CD4-positive, alpha-beta T cell treated with Interleukin-17A for 1 hour (primary cell): ENCODE measurements at places on chromosomes 3 and 15.

- no peak for DNase-seq
Observed at GRCh38 chr3:48931944-48932580, 13.4 kb downstream of the ARIH2 start.

- no peak for DNase-seq
Observed at GRCh38 chr3:106817706-106818105, 559.5 kb upstream of the CCDC54 start.

DNA sequence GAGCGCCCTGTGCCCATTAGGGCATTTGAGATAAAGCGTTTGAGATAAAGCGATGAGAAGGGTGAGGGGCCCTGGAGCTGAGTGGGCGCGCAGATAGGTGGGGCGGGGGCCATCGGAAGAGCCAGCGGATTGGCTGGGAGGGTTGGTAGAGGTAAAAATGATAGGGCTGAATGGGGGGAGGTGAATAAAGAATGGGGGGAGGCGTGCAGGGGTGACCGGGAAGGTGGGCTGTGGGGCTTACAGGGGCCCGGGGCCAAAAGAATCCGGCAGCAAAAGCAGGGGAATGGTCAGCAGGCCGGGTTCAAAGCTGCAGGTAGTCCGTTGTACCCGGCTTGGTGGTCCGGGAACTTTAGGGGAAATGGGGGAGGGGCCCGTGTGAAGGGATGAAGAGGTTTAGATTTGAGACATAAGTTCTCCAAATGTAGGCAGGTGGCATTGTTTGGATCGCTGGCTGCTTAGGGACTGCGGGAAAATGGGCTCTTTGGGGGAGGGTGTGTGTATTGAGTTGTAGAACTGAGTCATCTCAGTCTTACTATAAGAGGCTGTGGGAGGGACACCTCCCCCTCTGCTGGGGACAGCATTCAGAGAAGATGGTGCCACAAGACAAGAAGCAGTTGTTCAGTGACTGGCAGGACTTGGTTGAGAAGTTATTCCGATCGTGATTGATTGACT, 610 bp downstream of the ARID3B start:
- peak; percentile 69 for DNase-seq

DNA sequence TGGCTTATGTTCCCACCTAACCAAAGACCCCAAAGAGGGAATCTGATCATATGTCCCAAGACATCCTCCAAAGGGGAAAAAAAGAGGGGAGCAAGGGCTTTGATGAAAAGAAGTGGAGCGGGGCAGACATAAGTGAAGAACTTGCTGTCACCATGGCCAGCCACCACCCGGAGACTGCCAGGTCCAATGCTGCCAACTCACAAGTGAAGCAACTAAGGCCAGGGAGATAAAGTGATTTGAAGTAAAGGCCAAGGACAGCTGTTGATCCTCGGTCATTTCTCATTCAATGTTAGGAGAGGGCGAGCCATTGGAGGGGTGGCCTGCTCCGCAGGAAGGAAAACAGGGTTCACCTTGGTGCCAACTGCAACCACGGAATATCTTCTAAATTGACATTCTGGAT, 72.6 kb upstream of the C3orf80 start:
- no peak for DNase-seq

DNA sequence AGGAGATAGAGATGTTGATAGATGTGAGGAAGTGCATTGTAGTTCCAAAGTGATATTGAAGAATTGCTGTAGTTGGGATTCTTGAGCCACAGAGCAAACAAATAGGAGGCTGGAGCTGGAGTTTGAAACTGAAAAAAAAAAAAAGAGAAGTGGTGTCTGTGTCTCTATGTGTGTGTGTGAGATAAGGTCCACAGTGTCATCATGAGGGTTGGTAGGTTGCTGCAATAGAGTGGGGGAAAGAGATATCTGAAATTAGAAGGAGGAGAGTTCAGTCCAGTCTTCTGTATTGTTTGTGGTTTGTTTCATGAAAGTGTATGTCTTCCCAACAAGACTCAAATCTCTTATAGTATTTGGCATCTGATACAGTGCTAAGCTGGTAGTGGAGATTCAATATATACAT, 37.3 kb upstream of the CACNA1D start:
- DNase-seq: no peak

GRCh38 chr3:25719321-25719720, 54.6 kb upstream of the TOP2B start:
- DNase-seq: no peak
